Glomerular endothelial cell (primary cell): ENCODE measurements at places on chromosomes 7 and 10. TPM values are rescaled to one million over a fixed set of nuclear protein-coding genes. Genes with fewer than 3 reads are reported as not detected.

DNA sequence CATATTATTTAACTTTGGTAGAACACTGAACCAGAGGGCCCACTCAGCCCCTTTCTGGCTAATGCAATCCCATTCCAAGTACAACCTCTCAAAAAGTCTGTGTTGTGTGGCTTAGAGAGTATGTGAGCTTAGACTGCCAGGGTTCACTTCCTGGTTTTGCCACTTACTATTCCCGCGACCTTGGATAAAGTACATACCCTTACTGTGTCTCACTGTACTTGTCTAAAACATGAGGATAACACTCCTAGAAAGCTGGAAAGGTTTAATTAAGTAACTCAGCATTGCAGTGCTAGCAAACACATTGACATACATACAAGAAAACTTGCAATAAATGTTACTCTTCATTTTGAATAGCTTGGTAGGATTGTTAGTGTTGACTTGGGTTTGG, 215.8 kb downstream of the CHCHD3 start:
- DNase-seq = no peak

Gene CCL24
- total RNA-seq = not detected in 2 replicates

DNA sequence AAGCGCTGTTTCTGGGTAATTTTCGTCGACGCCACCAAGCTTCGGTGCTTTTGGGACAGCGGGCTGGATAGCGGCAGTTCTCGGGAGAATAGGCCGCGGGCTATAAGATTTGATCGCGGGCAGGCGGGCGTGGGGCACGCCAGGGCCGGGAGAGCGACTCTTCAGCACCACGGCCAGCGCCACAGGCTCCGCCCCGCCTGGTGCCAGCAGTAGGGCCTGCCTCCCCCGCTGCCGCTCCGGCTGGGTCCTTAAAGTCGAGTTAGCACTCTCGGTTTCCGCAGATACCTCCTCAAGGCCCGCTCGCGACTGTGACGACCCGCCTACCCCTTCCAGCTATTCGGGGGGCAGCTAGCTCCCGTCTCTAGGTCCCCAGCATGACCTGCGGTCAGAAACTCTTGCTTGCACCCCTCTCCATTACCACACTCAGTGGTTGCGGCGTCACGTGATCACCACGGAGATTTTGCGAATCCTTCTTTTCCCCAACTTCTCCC, 9.4 kb downstream of the NXPH1 start:
- DNase-seq = no peak

- DNase-seq = no peak
Measured at GRCh38 chr7:23107781-23108180, 2.2 kb downstream of the KLHL7 start.

Gene STK31
- total RNA-seq = 0.05 TPM in 1 of 2 replicates, not detected in the other
